NCI-H460 (cell line): ENCODE measurements at places on chromosomes 2 and 18.

GRCh38 chr2:47660168-47660567, 122.8 kb upstream of the MSH6 start:
- DNase-seq, result no peak

DNA sequence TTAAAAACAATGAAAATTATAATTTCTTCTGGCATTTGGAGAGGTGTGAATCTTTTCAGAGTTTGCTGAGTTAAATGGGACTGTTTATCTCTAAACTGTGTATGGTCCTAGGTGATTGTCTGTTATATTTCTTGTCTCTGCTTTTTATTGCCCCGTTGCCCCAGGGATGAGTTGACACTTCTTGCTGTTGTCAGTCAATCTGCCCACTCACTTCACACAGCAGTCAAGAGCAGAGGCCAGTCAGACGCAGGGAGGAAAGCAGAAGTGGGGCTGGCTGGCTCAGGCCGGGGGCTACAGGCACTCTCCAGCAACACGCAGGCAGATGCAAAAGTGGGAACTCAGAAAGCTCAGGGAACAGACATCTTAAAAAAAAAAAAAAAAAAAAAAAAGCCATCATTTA, 365.2 kb downstream of the CLIP4 start:
- DNase-seq, result peak; percentile 22

DNA sequence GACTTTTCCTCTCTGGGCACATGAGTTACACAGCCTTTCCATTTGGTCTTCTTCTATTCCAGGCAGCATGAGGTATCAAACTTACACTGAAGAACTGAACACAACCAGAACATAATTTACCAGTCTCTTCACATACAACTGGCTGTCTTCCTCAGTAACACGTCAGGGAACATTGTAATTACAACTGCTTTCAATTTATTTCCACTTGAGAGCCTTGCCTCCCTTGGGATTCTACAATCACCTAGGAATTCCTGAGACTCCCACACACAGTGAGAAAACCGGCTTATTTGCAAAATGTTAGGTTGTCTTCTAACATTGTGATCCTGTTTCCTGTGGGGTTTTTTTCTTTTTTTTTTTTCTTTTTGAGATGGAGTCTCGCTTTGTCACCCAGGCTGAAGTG, 149.9 kb downstream of the TMX3 start:
- DNase-seq, result no peak

DNA sequence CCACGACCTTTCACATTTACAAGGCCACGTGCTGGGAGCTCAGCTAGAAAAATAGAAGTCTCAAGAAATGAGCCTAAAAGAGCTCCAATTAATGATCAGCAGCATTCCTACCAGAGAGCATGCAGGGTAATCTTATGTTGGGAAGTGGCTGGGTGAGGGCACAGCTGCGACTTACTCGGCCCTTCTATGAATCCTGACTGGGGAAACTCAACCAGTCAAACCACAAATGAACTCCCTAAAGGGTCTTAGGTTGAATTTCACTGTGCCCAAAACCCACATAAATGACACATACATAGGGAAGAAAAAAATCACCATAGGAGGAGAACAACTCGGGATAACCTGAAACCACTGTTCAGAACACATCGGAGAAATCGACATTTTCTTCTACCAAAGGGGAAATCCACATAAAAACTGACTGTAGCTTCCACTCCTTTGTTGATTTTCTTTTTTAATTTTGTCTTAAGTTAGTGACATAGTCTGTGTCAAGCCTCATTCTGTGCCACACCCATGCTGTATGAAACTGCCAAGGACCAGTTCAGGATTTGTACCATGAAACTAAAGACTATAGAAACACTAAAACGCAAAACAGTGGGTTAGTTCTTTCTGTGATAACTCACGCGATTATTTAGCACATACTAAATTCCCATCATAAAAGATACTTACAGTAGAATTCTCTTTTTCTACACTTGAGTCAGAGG, 54.7 kb downstream of the UXS1 start:
- no peak for DNase-seq

DNA sequence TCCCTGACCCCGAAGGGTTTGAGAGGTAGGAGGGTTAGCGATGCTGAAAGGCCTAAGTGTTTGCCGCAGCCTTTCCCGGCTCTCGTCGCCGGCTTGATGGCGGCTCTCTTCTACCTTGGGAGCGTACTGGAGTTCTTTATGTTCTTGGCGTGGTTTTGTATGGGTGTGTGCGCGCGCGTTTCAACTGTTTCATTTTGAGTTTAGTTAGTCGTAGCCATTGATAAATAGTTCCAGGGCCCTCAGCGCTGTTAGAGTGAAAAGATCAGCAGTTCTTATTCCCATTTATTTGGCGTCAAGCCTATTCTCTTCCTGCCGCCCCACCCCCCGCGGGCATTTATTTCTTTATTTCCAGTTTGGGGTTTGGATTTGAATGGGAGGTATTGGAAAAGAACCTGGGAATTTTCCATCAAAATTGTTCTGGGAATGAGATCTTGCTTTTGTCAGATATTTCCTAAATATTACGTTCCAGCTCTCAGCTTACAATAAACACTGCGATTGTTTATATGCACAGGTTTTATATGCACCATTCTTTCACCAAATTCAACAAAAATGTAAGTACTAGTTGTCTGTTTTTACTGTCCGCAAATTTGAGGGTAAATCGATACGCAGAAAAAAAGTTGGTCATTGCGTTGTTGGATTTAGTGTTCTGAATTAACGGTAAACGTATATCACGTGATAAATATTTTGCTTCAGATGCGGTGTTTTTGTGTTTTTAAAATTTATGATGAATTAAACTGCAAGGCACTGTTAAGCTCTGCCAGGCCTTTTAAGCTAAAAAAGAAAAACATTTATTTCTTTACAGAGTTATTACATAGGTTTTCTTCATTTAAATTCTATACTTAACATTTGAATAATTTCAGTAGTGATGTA, 954 bp downstream of the CCNT2 start:
- peak; percentile 12 for DNase-seq

DNA sequence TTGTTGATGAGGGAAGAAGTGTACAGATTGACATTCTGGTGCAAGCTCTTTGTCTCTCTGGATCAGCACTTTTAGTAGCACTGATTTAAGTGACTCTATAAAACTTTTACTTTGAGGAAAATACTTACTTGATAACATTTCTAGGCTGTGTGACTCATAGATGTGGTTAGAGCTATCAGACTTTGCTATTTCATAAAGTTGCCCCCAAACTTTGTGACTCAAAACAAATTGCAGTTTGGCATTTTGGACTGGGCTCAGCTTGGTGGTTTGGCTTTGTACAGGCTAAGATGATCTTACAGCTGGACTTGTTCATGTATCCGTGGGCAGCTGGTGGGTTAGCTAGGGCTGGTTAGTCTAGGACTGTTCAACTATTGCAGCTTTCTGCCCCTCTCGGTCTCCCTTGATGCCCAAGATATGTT, 42.1 kb upstream of the GLS start:
- DNase-seq, result no peak

- no peak for DNase-seq
These were observed 36.3 kb downstream of the ACVR1 start for GRCh38 chr2:157839822-157840221.

DNA sequence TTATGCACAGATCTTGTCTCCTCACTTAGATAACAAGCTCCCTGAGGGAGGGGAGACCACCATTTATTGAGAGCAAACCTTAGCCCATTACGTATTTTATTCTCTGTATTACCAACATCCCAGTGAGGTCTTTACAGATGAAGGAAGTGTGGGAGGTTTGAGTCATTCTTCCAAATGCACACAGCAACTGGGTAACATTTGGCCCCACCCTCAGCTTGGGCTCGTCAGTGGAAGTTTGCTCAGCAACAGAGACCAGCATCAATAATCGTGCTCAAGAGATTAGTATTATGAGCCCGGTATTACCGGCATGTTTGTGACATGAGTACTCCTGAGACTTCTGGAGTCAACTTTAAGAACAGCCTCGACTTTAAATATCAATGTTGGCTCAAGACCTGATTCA, 168.6 kb downstream of the ETAA1 start:
- no peak for DNase-seq

DNA sequence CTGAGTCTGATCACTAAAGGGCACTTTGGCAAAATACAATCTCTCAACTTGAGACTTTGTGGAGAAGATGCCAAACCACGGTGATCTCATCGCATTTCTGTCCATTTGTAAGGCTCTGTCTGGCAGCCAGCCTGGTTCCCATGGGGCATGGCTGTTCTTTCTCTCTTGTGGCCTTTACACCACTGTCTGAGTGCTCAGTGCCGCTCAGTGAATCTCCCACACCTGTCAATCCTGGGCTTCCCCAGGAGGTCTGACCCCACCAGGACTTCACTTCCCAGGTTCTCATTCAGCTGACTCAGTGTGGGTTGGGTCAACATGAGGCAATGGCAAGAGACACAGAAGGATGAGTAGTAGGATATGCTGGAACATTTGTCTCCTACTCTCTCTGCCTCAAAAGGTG, 96.8 kb upstream of the TRIB2 start:
- DNase-seq, result no peak

- DNase-seq, result no peak
These were observed 509.9 kb upstream of the VRK2 start for GRCh38 chr2:57536535-57537231.

DNA sequence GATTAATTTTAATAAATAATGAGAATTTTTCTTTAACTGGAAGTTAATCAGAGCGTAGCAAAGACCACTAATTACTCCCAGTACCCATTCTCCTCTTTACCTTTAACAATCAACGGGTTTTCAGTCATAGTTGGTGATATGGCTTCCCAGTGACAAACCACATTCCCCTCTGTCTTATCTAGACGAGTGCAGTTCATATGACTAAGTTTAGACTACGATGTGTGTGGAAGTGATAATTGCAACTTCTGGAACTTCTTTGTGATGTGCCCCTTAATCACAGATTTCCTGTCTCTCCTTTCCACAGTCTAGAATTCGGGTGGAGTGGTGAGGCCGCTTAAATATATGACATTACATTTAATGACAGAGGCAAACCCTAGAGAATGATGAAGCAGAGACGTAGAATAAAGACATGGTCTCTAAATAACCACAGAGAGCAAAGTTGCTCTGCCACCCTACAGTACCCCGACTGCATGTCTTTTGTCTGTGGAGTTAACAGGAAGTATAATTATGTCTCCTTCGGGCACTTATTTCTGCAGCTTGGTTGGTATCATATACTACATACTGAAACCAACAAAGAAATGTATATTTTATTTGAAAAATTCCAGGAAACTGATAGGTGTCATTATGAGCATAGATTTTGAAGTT, 693.3 kb upstream of the CDH7 start:
- DNase-seq, result no peak

DNA sequence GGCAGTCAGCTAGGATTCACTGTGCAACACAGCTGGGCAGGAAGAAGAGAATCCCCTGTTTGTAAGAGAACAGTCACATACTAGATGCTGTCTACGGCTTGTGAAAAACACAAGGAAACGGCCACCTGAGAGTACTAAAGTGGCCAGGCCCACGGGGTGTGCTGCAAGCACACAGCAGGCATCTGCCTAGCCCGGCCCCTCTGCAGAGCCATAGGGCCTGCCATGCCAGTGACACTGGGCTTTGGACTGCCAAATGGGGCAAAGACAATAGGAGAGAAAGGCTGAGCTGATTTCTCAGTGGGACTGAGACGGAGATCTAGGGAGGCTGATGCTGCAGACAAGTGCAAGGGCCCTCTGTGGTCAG, 10.3 kb downstream of the TUBB6 start:
- no peak for DNase-seq

- DNase-seq, result peak; percentile 13
These were observed 294.5 kb upstream of the NT5C1B start for GRCh38 chr2:18883616-18884456.

DNA sequence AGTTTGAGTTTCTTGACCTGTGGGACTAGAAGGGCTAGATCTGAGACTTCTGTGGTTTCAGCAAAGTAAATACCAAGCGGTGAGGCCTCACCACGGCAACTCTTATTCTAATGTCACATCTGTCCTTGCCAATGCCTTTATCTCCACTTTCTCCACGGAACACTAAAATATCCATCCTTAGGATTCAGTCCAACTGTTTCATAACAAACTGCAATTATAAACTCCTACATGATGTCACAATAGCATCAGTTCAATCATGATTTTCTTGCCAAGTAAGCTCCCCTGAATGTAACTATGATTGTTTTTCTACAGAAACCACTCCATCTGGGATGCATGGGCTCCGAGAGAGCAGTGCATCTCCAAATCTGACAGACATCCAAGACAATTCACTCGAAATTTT, 79.6 kb downstream of the LRATD1 start:
- DNase-seq, result no peak

GRCh38 chr2:159051133-159051532, 82.7 kb downstream of the TANC1 start:
- DNase-seq, result no peak

- DNase-seq, result no peak
These were observed 65.2 kb upstream of the ST8SIA5 start for GRCh38 chr18:46821856-46822711.

GRCh38 chr2:10883066-10883465, 28.7 kb upstream of the KCNF1 start:
- DNase-seq, result no peak

DNA sequence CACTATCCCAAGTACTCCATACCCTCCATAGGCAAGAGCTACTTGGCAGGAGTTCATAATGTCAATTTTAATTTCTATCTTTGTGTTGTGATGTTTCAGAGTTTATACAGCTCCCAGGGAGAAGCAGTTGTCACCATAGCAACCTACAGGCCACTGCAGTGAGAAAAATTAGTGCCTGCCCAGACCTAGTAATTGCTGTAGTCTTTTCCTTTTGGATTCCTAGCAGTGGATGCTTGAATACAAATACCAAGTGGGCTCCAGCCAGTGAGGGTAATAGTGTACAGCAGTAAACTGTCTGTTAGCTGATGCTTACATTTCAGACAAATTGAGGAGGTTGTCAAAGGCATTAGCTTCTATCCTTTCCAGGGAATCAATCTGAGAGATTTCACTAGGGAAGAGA, 26.7 kb downstream of the LHCGR start:
- DNase-seq, result no peak

DNA sequence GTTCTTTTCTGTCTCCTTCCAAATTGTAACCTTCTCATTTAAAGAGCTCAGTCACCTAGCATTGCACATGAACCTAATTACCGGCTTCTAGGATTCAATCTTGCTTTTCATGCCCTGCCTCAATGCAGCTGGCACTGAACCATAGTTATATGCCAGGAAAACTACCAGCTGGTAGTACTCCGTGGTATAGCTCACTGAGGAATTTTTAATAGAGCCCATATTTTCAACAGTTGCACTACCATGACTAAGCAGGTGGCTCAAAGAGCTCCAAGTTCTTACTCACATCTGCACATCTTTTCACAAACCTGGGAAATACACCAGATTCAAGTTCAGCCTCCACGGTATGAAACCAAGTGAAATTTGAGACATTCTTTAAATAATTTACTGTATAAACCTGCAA, 363.5 kb downstream of the GRB14 start:
- DNase-seq, result no peak

GRCh38 chr18:75088622-75089211, 120.2 kb downstream of the PTGR3 start:
- no peak for DNase-seq

DNA sequence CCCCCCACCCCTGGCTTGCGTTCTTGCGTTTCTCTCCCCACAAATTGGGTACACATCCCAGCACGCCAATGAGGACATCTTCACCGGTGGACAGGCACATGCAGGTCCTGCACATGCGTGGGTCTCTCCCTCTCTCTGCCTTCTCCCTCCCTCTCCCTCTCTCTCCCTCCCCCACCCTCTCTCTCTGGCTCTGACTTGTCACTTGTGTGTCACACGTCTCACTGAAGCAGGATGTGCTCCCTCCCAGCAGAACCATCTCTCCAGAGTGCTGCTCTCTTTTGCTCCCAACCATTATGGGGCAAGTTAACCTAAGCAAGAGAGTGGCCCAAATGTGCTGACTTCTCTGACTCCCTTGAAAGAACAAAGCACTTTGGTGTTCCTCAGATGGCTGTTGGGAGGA, 120.8 kb upstream of the CAB39 start:
- DNase-seq, result no peak
